ENCODE measurements at places on chromosomes 11 and 22.
A peak's percentile ranks its signal among the peaks of the same experiment; 100 is the strongest.

DNA sequence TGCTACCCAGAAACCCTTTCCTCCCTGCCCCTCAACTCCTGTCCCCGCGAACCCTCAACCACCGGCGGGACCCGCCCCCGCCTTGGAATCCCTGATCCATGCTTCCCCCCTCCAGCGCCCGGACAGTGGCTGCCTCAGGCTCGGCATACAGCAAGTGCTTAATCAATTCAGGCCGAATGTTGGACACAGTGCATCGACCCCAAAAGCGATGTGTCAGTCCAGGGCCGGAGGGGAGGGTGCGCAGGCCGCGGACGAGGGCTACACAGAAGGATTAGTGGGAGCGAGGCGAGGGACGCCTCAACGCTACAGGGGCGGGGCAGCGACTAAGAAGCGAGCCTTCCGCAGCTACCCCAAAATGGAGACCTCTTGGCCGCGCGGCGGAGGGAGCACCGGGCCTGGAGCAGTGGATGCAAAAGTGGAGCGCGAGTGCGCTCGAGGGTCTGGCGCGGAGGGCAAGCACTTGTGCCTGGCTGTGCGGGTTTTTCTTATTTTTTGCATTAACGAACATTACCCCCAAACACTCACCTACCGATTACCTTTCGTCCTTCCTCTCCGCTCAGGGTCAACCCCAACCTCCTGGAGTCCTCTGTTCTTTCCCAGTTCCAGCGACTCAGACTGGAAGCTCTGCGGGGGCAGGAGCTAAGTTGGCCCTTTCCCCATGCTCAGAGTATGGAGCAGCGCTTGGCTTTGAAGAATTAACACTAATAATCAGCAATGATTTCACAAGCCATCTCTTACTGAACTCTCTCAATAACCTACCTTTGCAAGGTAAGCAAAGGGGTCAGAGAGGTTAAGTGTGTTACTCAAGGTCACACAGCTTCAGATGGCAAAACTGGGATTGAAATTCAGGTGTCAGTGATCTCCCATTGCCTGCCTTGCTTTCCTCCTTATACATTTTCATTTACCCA, 30.0 kb upstream of the WNT11 start:
- no peak for DNase-seq

DNA sequence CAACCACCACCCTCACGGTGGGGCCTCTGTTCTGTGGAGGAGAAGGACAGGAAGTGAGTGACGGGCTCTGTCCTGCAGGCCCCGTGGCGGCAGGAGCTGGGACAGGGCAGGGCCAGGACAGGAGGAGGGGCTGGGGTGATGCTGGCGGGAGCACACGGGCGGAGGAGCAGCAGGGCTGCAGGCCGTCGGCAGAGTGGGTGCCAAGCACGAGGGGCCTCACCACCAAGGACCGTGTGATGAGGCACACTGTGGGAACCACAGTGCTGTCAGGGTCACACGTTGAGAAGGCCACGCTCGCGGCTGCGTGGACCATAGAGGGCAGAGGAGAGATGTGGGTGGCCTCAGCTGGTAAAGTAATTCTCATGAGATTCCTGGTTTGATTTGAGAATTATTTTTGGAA, 8.5 kb downstream of the SCO2 start:
- no peak for DNase-seq

GRCh38 chr22:43227239-43227630, 40.3 kb upstream of the TTLL12 start:
- no peak for DNase-seq

- no peak for DNase-seq
Measured at GRCh38 chr22:29801153-29801552, 34.0 kb downstream of the UQCR10 start.

GRCh38 chr22:37427711-37428635, 694 bp upstream of the ELFN2 start:
- DNase-seq, result no peak

- no peak for DNase-seq
Measured at GRCh38 chr11:6283453-6284023, 23.9 kb downstream of the CCKBR start.

DNA sequence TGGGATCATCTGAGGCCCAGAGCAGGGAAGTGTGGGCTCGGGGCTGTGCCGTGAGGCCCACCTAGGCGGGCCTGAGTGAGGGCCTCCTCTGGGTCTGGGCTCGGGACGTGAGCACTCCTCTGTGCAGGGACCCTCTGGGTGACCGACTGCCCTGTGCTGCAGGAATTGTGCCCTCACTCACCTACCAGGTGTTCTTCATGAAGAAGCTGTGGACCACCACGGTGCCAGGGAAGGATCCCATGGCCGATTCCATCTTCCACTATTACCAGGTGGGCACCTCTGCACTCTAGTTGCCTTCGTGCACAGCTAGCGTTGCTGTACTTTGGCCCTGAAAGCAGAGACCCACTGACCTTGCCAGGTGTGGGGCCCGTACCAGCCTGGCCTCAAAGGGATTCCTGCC, 80.5 kb downstream of the MYO7A start:
- DNase-seq, result no peak

- DNase-seq, result no peak
Measured at GRCh38 chr11:80502511-80502910, 1061.7 kb upstream of the TENM4 start.

DNA sequence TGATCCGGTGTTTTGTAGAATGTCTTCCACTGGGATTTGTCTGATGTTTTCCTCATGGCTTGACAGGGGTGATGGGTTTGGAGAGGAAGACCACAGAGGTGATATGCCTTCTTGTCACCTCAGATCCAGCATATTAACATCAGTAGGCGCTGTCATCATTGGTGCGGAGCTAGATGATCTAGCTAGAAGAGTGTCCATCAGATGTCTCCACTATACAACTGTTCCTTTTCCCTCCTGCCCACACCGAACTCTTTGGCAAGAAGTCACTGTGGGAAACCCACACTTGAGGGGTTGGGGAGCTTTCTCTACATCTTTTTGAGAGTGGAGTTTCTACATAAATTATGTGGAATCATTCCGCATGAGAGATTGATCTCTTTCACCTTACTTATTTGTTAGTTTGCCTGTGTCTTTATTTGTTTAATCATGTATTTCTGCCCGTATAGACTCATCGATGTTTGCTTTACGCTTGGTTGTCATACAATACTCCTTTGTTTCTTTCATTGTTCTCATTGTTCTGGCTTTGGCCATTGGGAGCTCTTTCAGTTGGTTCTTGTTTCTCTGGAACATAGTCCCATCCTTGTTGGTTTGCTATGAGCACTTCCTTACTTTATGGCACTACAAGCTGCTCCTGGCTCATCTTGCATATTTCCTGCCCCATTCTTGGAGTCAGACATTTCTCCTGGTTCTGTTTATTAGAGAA, 1420.3 kb downstream of the BRD1 start:
- no peak for DNase-seq

- DNase-seq, result no peak
Measured at GRCh38 chr11:126083829-126084607, 21.4 kb upstream of the CDON start.

GRCh38 chr11:66554602-66555001, 7.9 kb downstream of the ACTN3 start:
- DNase-seq, result no peak

DNA sequence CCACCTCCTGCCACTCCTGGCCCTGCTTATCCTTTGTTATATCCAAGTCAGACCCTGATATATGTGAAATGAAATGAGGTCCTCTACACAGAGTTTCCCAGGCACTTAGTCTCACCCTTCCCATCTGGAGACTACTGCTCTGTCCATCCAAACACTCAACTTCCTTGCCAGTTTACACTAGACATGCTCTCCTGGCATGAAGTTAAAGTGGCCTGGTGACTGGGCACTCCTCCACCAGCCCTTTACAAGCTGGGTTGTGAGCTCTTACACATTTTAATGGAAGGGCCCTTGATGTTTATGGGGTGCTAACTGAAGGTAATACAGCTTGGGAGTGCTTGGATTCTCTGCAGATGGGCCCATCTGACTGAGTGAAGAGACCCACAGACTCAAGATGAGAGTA, 216.1 kb upstream of the NARS2 start:
- DNase-seq, result no peak

- DNase-seq, result no peak
Measured at GRCh38 chr22:44711241-44711560, 9.2 kb downstream of the PRR5 start.

DNA sequence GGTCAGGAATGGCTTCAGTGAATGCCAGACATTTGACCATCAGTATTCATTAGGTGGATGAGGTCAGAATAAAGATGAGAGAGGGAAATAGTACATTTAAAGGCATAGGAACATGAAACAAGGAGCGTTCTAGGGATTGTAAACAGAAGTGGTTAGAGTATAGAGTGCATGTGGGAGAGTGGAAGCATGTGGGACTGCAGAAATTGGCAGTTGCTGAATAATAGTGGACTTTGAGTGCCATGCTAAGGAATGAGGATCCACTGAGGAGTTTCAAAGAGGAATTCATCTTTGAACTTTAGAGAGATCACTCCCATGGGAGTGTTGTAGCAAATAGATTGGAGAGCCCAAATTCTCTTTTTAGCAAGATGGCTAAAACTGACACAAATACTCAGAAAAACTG, 7.9 kb downstream of the RNF169 start:
- no peak for DNase-seq

- DNase-seq, result no peak
Measured at GRCh38 chr11:86869966-86870570, 69.7 kb downstream of the PRSS23 start.

GRCh38 chr11:110392056-110392455, 37.7 kb upstream of the FDX1 start:
- DNase-seq, result no peak

DNA sequence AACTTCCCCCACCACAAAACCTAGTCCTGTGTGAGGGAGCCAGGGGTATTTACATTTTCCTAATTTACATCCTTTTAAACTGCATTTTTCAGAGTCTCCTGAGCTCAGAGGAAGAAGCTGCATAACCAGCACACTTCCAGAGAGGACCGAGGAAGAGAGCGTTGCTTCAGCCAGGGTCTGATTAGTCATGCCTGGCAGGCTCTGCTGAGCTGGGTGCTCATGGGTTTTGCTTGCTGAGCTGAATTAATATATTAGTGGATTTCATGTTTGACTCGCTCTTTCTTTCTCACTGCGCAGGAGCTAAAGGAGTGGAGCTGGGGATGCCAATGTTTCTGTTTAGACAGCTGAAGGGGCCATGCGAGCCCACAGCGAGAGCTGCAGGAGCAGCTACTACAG, 539.3 kb upstream of the B3GAT1 start:
- DNase-seq, result no peak

DNA sequence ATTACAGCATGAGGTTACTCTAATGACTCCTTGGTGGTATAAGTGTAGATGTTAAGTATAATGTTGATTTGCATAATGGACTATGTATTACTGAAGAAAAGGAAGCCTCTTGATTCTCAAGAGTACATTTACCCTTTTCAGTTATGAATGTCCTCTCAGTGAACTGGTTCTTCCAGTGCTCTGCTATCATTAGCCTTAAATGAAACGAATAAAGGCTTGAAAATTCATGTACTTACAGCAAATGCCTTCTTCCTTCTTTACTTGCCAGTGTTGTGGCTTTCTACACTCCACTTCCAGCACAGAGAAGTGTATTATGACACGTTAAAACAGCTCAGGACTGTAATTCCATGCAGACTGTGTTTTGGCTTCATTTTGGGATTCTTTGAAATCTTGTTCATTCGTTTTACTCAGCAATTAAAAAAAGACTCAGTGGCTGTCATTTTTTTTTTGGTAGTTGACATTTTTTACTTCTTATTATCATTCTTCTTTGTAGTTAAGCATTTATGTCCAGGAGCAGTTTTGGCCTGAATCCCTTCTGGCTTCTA, 96.9 kb downstream of the MTMR3 start:
- peak; percentile 53 for DNase-seq

- DNase-seq, result no peak
Measured at GRCh38 chr11:114928260-114928870, 250.0 kb downstream of the NXPE2 start.

- no peak for DNase-seq
Measured at GRCh38 chr11:130992788-130993187, 76.5 kb upstream of the SNX19 start.

- DNase-seq, result no peak
Measured at GRCh38 chr11:12278766-12279671, 98.4 kb upstream of the PARVA start.

- DNase-seq, result no peak
Measured at GRCh38 chr11:95531116-95531515, 258.5 kb downstream of the FAM76B start.

DNA sequence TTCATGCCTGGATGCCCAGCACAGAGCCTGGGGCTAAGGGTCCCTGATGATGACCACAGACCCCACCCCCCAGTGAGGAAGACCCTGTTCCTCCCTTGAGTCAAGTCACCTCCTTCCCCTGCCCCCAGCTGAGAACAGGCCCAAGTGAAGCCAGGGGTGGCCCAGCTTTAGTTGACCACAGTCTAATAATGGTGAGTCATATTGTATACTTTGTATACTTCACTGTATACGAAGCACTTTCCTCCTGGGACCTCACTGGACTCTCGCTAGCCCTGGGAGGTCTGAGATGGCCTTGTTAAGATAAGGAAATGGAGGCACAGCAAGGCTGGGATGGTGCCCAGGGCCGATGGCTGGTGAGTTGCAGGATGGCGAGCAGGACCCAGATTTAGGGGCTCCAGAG, 3.7 kb upstream of the FLRT1 start:
- no peak for DNase-seq

- no peak for DNase-seq
Measured at GRCh38 chr22:33481550-33481949, 423.4 kb upstream of the SYN3 start.

GRCh38 chr11:44797886-44798606, 71.3 kb downstream of the TSPAN18 start:
- DNase-seq, result no peak

- no peak for DNase-seq
Measured at GRCh38 chr11:80798174-80798573, 1357.3 kb upstream of the TENM4 start.

- DNase-seq, result no peak
Measured at GRCh38 chr11:14722496-14722895, 78.9 kb downstream of the PDE3B start.

GRCh38 chr11:74001822-74002286, 7.0 kb downstream of the UCP3 start:
- no peak for DNase-seq

GRCh38 chr22:49331223-49331815, 496.4 kb downstream of the BRD1 start:
- no peak for DNase-seq

- no peak for DNase-seq
Measured at GRCh38 chr11:47182380-47182779, 3.9 kb downstream of the PACSIN3 start.

- no peak for DNase-seq
Measured at GRCh38 chr22:43706571-43707328, 105.4 kb downstream of the EFCAB6 start.

- no peak for DNase-seq
Measured at GRCh38 chr11:11531131-11531908, 90.5 kb downstream of the GALNT18 start.

DNA sequence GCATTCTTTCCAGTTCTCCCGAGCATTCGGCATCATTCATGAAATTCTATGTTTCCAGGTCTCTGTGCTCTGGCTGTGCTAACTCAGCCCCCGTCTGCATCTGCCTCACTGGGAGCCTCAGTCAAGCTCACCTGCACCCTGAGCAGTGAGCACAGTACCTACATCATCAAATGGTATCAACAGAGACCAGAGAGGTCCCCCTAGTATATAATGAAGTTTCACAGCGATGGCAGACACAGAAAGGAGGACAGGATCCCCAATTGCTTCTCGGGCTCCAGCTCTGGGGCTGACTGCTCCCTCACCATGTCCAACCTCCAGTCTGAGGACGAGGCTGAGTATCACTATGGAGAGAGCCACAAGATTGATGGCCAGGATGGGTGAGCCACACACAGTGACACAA, 52.8 kb upstream of the IGLL5 start:
- DNase-seq, result no peak
